ENCODE measurements at places on chromosomes 2 and 18.

DNA sequence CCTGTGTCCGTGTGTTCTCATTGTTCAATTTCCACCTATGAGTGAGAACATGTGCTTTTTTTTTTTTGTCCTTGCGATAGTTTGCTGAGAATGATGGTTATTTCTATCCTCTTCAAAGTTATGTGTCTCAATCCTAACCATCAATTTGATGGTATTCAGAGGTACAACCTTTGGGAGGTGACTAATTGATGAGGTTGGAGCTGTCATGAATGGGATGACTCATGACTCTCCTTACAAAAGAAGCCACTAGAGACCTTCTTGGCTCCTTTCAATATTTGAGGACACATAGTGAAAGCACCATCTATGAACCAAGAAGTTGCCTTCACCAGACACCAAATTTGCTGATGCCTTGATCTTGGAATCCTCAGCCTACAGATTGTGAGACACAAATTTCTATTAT is 677.1 kb upstream of the DDX18 start:
- no peak for DNase-seq

GRCh38 chr18:79517341-79517740 is 121.6 kb downstream of the NFATC1 start:
- no peak for DNase-seq

- no peak for DNase-seq
Measured at GRCh38 chr2:128625963-128626759, 307.5 kb upstream of the HS6ST1 start.

DNA sequence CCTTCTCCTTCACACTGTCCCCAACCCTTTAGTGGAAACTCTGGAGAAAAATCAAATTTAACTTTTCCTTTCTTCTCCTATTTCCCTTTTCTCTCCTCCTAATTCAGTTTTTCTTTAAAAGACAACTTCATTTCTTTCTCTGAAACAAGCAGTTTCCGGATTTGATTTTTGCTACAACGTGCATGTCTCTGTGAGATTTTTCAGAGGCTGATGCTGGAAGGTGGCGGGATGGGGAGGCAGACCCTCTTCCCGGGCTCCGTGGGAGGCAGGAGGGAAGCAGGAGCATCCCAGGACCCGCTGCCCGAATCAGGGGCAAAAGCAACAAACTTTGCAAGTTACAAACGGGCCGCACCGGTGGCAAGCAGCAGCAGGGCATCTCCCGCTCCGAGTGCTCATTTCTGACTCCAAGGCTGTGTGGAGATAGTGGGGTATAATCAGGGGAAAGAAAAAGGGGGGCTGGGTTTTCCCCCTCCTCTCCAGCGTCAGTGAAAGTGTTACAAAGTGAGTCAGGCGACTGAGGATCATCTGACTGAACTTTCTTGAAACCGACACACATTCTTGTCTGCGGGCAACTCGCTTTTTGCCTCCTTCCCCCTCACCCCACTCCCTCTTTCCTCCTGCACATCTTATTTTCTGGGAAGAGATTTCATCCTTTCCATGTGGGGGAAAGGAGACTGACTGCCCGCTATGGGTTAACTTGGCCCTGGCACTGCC is 6.4 kb downstream of the ZEB2 start:
- no peak for DNase-seq

DNA sequence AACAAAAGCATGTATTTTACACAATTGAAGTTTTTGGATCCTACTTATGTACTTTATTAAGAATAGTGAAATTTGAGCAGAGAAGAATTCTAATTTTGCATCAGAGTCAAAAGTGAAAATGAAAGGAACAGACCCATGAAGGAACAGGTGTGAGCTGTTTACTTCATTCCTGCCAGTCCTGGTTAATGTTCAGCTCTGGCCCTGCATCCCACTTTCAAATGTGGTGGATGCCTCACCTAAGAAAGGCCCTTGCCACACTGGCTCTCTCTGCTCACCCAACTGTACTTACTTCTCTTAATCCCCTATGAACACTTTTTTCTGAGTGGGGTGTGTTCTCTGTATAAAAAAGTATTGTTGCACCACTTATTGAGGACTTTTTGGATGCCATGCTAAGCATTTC is 22.2 kb downstream of the FAM110C start:
- no peak for DNase-seq
